NCI-H1417 (cell line): ENCODE measurements at places on chromosomes 13 and 19.

DNA sequence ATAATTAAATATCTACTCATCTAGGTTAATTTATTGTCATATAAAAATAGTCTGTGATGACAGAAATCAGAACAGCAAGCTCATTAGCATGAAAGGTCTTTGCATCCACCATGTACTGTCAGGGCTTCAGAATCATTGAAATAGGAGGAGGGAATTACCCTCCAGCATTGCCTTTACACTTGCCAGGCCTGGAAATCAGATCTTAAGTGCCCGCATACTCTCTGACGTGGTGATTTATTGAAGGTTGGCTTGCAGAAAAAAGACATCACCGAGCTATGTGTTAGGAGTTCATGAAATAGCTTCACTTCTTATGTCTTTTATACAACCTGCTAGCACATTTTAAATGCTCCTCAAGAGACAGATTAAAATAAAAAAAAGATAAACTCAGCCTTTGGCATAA lies 661.7 kb upstream of the SLITRK1 start:
- peak; percentile 13 for DNase-seq

DNA sequence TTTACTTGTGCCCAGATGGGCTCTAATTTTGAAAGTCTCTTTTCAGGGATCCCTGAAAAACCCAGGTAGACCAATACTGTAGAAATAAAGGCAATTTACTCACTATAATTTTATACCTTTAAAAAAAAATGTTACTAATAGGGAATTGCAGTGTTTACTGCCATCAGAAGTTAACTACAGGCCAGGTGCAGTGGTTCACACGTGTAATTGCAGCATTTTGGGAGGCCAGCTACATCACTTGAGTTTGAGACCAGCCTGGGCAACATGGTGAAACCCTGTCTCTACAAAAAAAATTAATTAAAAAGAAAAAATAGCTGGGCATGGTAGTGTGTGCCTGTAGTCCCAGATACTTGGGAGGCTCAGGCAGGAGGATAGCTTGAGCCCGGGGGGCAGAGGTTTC lies 10.2 kb downstream of the USP12 start:
- no peak for DNase-seq

- DNase-seq, result no peak
Observed at GRCh38 chr19:46975011-46975924, 44.4 kb upstream of the NPAS1 start.

GRCh38 chr13:113875837-113876281 lies 12.0 kb upstream of the GAS6 start:
- no peak for DNase-seq
